Mammary microvascular endothelial cell (primary cell): ENCODE measurements at places on chromosomes 2 and 18. TPM values are rescaled to one million over a fixed set of nuclear protein-coding genes. Genes with fewer than 3 reads are reported as not detected.

Gene CD8A
- not detected in 2 replicates for total RNA-seq

Gene TTL
- total RNA-seq: 28.0 and 31.7 TPM in 2 replicates

Gene ACTG2
- total RNA-seq: 0.25 TPM in 1 of 2 replicates, not detected in the other

Gene TNS1
- total RNA-seq: 29.8 and 34.9 TPM in 2 replicates

Gene ALPP
- total RNA-seq: not detected in 2 replicates

Gene CABLES1
- total RNA-seq: 11.9 and 18.5 TPM in 2 replicates

Gene PLB1
- total RNA-seq: 0.20 and 0.33 TPM in 2 replicates

Gene NYAP2
- not detected in 2 replicates for total RNA-seq

Gene COL4A4
- total RNA-seq: under 0.01 TPM in 1 of 2 replicates, not detected in the other

Gene TTC39C
- 6.0 and 7.6 TPM in 2 replicates for total RNA-seq

Gene ATRAID
- total RNA-seq: 131 and 156 TPM in 2 replicates

Gene GNAL
- total RNA-seq: 0.05 TPM in 1 of 2 replicates, not detected in the other

Gene SLC30A3
- total RNA-seq: 2.7 and 3.4 TPM in 2 replicates

Gene TMEFF2
- not detected in 2 replicates for total RNA-seq

Gene EHD3
- 4.4 and 5.4 TPM in 2 replicates for total RNA-seq

Gene NCKAP5
- total RNA-seq: 0.13 and 0.49 TPM in 2 replicates

Gene VSNL1
- total RNA-seq: not detected in 2 replicates

Gene C2orf66
- total RNA-seq: not detected in 2 replicates

Gene SLC23A3
- 0.60 and 0.79 TPM in 2 replicates for total RNA-seq

Gene C2orf78
- not detected in 2 replicates for total RNA-seq

Gene ANKRD30BL
- not detected in 2 replicates for total RNA-seq

Gene CIB4
- not detected in 2 replicates for total RNA-seq

Gene SLC39A10
- total RNA-seq: 19.3 and 23.7 TPM in 2 replicates

Gene KANSL3
- total RNA-seq: 18.8 and 23.1 TPM in 2 replicates

Gene ZNF513
- total RNA-seq: 6.8 and 8.6 TPM in 2 replicates

Gene GALNT3
- total RNA-seq: 0.30 and 1.2 TPM in 2 replicates

Gene ATAD2B
- 4.7 and 5.1 TPM in 2 replicates for total RNA-seq

Gene TXNDC2
- total RNA-seq: not detected in 2 replicates

Gene TMEM17
- 1.4 and 2.0 TPM in 2 replicates for total RNA-seq

Gene OSBPL6
- 1.1 and 5.3 TPM in 2 replicates for total RNA-seq

Gene SCYGR4
- not detected in 2 replicates for total RNA-seq

Gene PPM1G
- 121 and 134 TPM in 2 replicates for total RNA-seq

Gene SPDYA
- total RNA-seq: 0.05 TPM in 1 of 2 replicates, not detected in the other

Gene RANBP2
- 39.6 and 45.6 TPM in 2 replicates for total RNA-seq

Gene LRATD1
- total RNA-seq: 2.3 and 3.8 TPM in 2 replicates

Gene DPP4
- total RNA-seq: 20.2 and 20.3 TPM in 2 replicates

Gene ALK
- not detected in 2 replicates for total RNA-seq

Gene TOGARAM2
- not detected in 2 replicates for total RNA-seq

Gene ABCG8
- total RNA-seq: not detected in 2 replicates

Gene COL4A3
- total RNA-seq: not detected in 2 replicates

Gene RMDN2
- 1.00 and 1.1 TPM in 2 replicates for total RNA-seq

Gene GYPC
- total RNA-seq: 125 and 128 TPM in 2 replicates

Gene BOLL
- not detected in 2 replicates for total RNA-seq

Gene AFG3L2
- total RNA-seq: 40.3 and 42.5 TPM in 2 replicates

Gene POTEC
- total RNA-seq: not detected in 2 replicates

Gene RNF152
- 5.9 TPM in 2 replicates for total RNA-seq

Gene MRPL19
- total RNA-seq: 35.1 and 60.6 TPM in 2 replicates

Gene FAP
- 12.9 and 16.5 TPM in 2 replicates for total RNA-seq

Gene C2orf81
- 0.59 and 0.67 TPM in 2 replicates for total RNA-seq

Gene C2orf72
- total RNA-seq: not detected in 2 replicates

Gene AGXT
- not detected in 2 replicates for total RNA-seq

Gene MROH2A
- not detected in 2 replicates for total RNA-seq

Gene PRKCE
- 98.2 and 105 TPM in 2 replicates for total RNA-seq
